ENCODE measurements at places on chromosomes 5 and 9.

DNA sequence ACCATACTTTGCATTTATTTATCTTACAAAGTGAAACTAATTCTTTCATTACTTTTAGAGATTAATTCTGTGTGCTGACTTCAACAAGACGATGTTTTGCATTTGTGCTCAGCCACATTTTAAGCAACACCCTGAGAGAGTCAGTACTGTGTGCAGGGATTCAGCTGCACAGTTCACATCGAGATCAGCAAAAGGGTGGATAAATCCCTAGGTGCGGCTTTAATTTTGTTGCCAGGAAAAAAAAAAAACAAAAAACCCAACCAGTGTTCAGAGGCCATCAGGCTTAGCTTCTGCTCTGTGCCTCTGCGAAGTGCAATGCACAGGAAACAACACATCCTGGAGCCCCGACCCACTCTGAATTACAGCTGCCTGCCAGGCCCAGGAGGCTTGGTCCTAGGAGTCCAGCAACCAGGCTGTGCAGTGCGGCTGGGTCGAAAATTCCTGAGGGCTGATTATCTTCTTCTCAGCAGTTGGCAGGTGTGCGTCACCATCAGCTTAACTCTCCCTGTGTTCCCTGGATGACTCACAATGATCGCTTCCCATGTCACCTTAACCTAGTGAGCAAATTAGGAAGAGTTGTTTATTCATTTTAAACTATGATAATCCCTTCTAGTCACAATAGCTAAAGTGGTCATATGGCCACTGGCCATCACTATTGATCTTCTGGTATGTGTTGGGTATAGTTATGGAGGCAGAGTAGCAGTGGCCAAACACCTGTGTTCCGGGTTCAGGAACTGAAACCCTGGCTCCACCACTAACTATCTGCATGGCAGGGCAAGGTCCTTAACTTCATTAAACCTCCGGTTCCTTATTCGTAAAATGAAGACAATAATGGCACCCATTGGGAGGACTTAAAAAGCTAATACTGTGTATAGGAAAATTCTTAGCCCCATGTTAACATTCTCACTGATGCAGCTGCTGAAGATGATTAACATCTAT is 31.2 kb upstream of the NDUFB6 start:
- no peak for DNase-seq

DNA sequence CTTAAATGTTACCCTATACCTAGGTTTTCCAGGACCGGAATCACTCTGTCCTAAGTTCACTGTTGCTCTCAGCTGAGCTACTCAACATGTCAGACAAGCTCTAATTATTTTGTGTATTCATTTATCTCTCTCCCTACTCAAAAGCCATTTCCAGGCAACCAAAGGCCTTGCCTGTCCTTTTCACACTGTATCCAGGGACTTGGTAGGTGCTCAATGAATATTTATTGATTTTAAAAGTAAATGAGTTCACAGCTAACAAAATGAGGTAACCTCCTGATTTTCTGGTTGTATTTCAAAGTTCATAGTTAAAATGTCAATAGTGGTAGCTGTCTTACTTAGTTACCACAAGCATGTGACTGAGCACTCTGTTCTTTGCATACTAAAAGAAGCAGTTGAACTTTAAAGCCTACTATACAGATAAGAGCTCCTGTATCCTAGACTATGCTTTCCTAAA is 522.2 kb downstream of the ACTL7B start:
- no peak for DNase-seq

GRCh38 chr9:127562279-127562796 is 49.7 kb upstream of the STXBP1 start:
- DNase-seq: no peak

DNA sequence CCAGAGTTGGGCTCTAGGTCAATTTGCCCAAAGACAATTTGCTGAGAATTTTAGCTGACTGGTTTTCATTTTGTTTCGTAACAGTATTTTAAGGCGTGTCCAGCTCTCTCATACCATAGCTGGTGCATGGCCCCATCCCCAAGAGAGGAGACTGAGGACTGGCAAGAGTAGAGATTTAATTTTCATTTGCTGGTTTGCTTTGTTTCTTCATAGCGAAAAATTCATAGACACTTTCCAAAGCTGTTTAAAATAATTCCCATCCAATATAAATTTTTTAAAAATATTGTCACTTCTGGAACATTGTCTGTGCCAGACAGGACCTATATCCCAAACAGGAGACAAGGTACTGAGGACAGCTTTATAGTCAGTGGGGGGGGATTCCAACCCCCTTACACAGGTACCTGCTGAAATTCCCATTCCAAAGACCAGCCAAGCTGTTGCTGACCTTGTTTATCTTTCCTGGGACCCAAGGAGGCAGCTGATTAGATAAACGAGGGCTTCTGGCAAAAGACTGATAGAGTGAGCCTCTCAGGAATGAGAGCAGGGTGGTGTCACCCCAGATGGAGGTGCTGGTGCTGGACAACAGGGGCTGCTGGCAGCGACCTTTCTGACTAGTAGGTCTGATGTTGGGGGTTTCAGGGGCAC is 6.8 kb upstream of the ANGPTL2 start:
- no peak for DNase-seq

- DNase-seq: no peak
These were observed 235.3 kb downstream of the GABRB2 start for GRCh38 chr5:161311146-161311708.

- DNase-seq: no peak
These were observed 6.8 kb downstream of the CA9 start for GRCh38 chr9:35680331-35681105.

GRCh38 chr5:123367739-123368138 is 55.5 kb downstream of the CEP120 start:
- DNase-seq: no peak

DNA sequence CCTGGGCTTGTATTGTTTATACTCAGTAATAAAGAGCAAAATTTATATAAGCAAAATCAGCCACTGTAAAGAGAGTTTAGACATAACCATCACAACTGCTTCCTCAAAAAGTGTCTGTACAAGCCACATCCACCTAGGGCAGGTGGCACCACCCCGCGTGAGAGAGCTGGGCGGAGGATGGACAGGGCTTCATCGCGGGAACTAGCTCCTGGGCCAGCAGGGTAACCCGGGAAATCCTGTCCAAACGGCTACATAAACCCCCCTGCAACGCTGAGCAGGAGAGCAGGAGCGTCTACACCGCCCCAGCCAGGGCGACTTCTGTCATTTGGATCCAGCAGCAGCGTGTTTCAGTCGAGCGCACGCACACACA is 1.3 kb downstream of the SLC6A3 start:
- DNase-seq: no peak

DNA sequence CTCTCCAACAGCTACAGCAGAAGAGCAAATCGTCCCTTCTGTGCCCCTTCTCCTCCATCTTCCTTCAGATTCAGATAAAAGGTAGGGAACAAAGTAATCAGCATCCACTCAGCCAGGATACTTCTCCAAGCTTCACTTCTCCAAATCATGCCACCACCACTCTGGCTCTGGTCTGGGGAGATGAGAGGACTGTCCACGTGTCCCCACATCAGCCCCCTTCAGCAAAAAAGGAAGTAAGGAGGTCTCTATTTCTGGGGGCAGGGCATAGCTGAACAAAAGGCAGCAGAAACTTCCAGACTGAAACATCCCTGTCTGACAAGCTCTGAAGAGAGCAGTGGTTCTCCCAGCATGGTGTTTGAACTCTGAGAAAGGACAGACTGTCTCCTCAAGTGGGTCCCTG is 116.9 kb downstream of the C5orf15 start:
- DNase-seq: no peak

Measured in T follicular helper cell (primary cell).